ENCODE measurements at places on chromosomes 4 and X.

- no peak for DNase-seq
Observed at GRCh38 chr4:185709802-185710486, 102.0 kb downstream of the SORBS2 start.

DNA sequence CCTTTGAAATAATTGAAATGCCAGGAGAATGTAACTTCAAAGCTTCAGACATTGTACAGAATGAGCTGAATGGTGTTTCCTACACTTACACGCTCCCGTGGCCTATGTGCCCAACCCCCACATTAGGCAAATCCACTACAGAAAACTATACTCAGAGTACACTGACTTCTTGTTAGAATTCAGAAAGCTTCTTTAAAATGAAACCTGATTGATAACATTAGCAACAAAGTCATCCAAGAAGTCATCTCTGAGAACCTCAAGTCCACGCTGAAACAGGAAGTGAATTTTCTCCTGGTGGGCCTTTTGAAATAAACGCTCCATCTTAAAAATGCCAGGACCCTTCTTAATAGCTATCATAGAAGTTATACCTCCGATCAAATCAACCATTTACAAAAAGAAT is 136.3 kb downstream of the TSPAN5 start:
- no peak for DNase-seq

- DNase-seq = no peak
Observed at GRCh38 chr4:148774134-148774533, 331.9 kb upstream of the NR3C2 start.

DNA sequence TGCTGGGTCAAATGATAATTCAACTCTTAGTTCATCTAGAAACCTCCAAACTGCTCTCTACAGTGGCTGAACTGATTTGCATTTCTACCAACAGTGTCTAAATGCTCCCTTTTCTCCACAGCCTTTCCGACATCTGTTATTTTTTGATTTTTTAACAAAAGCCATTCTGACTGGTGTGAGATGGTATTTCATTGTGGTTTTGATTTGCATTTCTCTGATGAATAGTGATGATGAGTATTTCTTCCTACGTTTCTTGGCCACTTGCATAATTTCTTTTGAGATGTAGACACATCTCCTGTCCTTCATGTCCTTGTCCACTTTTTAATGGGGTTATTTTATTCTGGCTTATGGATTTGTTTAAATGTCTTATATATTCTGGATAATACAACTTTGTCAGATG is 298.2 kb upstream of the ARSJ start:
- no peak for DNase-seq

DNA sequence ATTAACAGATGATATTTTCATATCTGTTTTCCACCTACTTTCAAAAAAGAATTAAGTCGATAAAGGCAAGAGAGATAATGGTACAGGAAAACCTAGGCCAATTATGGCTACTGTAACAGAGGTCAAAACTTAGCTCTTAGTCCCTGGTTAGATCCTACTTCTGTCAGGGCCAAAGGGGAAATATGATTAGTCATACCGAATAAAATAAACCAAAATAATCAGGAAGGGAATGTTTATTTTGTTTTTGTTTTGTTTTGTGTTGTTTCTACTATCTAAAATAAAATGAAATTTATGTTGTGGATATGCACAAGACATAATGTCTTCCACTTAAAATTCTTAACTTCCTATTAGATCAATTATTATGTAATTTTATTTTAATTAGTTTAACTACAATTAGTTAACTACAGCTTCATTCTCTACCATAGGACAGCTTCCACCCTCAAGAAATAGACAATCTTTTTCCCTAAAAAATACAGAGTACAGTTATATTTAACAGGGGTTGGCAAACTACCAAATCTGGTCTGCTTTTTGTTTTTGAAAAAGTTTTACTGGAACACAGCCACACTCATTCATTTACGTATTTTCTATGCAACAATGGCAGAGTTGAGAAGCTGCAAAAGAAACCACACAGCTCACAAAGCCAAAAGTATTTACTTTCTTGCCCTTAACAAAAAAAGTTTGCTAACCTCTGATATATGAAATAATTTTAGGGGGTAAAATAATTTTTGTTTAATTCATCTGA is 25.4 kb downstream of the TMEM47 start:
- DNase-seq = peak; percentile 13

GRCh38 chr4:55722132-55722531 is 86.0 kb upstream of the NMU start:
- DNase-seq = no peak

- no peak for DNase-seq
Observed at GRCh38 chrX:68762766-68763165, 66.1 kb upstream of the EFNB1 start.

DNA sequence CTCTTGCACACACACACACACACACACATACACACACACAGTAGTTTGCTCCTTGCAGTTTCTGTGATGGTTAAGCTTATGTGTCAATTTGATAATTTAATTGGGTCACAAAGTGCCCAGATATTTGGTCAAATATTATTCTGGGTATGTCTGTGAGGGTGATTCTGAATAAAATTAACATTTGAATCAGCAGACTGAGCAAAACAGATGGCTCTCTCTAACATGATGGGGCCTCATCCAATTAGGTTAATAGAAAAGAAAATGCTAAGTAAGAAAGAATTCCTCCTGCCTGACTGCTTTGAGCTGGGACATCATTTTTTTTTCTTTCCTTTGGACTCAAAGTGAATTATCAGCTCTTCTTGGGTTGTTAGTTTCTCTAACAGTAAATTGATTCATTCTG is 191.2 kb upstream of the INTU start:
- DNase-seq = no peak

- no peak for DNase-seq
Observed at GRCh38 chr4:17687237-17687857, 72.9 kb downstream of the MED28 start.

DNA sequence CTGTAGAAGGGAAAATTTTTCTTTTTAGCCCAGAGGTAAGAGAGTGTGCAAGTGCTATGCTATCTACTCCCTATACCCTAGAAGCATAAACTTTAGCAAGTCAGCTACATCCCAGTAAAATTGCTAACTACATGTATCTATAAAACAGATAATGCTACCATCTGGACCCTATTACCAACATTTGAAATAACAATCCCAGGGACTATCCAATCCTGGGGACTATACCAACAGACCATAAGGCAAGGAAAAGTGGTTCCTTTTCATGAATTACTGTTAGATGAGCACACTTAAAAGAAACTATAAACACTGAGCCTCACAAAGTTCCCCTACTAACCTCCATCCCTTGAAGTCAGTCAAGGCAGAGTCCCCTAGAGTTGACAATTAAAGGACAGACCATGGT is 213.6 kb upstream of the VEGFC start:
- no peak for DNase-seq

DNA sequence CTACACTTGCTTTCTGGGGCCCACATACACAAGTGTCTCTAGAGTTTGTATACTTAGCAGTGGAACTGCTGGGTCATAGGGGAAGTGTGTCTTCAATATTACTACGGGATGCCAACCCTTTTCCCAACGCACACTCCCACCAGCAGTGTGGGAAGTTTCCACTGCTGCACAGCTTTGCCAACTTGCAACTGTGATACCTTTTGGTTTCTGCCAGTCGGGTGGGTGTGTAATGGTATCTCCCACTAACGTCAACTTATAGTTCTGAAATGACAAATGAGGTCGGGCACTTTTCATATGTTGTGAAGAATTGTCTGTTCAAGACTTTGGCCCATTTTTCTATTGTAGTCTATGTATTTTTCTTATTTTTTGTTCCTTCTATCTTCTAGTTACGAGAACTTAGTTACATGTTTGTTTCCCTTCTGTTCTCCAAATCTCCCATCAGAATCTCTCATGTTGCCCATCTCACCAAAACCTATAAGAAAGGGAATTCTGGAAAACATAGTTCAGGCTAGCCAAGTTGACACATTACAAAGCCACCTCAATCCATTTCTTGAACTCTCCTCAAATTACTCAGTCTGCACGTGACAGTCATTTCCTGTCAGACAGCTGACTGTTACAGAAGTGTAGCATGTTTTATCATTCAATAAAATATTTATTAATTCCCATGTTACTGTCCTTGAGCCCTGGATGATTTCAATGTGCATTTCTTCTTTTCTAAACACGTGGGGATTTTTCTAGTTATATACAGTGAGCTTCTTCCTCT is 30.7 kb downstream of the PNMA6E start:
- DNase-seq = no peak

DNA sequence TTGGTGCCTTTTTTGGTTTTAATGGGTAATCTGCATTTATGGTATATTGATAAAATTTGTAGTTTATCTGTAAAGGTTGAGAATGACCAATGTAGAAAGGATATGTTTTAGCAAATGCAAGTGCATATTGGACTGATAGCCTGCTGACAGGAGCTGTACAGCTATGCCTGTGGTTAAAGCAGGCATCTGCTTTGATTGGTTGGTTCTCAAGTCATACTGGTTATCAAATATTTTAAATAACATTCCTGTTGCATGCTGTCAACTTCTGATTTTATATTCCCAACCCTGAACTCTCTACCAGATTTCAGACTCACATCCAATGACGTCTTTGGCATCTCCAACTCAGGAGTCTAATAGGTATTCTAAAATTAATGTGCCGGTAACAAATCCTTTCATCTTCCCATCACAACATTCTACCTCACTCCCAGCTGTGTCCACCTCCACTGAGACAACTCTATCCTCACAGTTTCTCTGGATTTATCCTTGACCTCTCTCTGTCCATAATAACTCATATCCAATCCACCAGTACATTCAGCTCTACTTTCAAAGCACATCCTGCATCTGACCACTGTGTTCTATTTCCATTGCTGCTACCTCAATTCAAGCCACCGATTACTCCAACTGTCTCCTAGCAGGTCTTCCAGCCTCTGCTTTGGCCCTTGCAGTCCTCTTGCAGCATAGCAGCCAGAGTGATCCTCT is 125.7 kb downstream of the CAMK2D start:
- DNase-seq = peak; percentile 20

GRCh38 chr4:44861756-44862155 is 135.4 kb upstream of the GNPDA2 start:
- no peak for DNase-seq

GRCh38 chrX:32933548-32933947 is 277.8 kb downstream of the DMD start:
- no peak for DNase-seq
